ENCODE measurements at places on chromosomes 3 and 15.

GRCh38 chr3:69144631-69145245 lies 22.3 kb upstream of the LMOD3 start:
- peak; percentile 47 for DNase-seq

GRCh38 chr3:73542136-73542535 lies 82.6 kb downstream of the PDZRN3 start:
- DNase-seq: no peak

- no peak for DNase-seq
Measured at GRCh38 chr3:57287205-57287604, 5.3 kb downstream of the ASB14 start.

DNA sequence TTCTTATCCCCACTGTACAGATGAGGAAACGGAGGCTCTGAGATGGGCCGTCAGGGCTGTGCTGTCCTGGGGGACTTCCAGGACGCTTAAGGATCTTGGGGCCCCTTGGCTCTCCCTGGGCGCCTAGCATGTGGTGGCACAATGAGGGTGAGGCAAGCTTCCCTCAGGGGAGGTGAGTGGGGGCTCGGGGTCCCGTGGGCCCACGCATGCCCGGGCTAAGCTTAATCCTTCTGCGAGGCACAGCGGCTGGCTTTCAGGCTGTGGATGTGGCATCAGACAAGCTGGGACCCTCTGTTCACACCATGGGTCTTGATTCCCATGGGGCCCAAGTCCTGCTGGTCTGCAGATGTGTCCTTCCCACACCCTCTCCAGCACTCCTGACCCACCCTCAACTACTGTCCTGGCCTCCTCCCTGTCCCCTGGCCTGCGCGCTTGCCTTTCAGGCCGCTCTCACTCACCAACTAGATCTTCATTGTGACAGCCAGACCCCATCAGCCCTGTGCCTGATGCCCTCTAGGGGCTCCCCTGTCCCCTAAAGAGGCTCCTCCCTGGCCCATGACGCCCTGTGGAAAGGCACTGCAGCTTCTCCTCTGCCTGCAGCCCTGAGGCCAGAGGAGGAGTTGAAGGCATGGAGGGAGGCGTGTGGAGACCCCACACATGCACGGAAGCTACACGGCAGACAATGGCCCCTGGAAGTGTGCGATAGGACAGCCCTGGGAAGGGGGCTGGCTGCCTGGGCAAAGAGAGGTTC lies 11.3 kb downstream of the DUSP7 start:
- no peak for DNase-seq

DNA sequence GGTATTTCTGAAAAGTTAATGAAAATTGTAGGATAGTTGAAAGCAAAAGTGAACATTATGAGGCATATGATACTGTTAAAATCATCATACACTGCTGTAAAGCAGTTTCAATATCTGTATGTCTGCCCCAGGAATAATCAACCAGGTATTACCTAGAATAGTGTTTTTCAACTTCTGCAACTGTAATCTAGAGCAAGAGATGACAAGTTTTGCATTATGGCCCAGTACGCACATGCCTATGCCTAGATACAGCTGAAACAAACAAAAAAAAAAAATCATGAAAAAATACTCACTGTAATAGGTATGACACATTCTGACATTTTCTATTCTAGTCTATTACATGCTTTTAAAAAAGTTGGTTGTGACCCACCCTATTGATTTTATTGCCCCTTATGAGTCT lies 240.7 kb upstream of the ST8SIA2 start:
- DNase-seq: no peak

- no peak for DNase-seq
Measured at GRCh38 chr3:21409401-21409800, 341.6 kb downstream of the ZNF385D start.

DNA sequence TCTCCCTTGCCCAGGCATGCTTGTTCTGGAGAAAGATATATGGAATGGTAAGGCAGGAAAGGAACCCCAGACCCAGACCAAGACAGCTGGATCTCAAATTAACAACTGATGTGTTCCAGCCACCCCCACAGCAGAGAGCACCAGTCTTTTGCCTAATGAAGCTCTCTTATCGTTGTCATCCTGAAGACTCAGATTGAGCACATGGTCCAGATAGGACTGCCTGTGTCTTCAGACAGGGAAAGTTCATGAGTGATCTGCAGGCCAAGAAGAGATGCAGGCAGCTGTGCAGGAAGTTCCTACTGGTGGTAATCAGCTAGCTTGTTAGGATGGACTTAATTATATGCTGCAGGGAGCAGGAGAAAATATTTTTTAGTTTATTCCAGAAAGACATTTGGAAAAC lies 53.3 kb downstream of the PPP2R3A start:
- DNase-seq: no peak

DNA sequence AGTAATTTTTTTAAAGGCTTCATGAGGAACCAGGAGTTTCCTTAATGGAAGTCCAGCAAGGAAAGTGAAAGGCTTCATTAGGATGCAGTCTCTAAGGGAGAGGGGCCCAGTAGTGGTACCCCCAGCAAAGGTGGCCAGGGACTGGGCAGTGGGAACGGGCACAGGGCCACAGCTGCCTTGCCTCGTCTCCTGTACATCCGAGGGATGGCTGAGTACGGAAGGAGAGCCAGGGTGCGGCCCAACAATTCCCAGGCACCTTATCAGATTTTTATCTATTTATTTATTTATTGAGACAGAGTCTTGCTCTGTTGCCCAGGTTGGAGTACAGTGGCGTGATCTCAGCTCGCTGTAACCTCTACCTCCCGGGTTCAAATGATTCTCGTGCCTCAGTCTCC lies 14.5 kb downstream of the SEMA3G start:
- DNase-seq: no peak

GRCh38 chr3:73255609-73256029 lies 194.2 kb downstream of the EBLN2 start:
- no peak for DNase-seq

- no peak for DNase-seq
Measured at GRCh38 chr3:7977245-7978086, 524.2 kb upstream of the LMCD1 start.

DNA sequence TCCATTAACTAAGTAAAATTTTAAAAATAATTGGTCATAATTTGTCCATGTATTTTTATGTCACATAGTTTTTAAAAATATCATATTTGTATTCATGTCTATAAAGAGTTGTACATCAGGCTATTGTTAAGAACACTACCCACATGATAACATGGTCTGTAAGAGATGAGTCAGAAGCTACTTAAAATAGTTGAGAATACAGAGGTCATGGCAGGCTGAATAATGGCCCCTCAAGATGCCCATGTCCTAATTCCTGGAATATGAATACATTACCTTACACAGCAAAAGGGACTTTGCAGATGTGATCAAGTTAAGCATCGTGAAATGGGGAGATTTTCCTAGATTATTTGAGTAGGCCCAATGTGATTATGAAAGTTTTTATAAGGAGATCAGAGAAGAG lies 782.9 kb upstream of the GOLIM4 start:
- DNase-seq: no peak

DNA sequence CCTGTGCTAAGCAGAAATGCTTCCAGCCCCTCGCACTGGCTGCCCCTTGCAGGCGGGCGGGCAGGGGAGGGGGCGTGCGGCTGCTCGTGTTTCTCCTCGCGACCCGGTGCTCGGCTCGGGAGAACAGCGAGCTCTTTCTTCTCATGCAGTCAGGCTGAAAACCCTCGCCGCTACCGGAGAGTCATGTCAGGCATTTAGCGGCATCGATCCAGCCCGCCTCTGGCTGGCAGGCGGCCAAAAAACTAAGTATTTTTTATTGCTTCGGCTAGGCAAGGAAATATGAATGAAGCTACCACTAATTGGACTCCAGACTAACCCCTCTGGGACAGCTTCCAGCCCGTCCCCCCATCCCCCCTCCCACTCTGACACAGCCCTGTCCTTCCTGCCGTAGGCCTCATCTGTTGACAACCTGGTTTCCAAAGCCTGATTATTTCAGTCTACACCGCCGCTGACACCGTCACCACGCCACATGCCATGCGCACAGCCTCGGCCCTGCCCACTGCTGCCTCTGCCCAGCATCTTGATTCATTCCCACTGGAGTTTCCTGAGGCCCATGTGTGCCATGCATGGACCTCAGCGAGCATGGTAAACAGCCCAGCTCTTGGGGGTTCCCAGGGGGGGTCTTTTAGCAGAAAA lies 35.3 kb downstream of the TLE3 start:
- peak; percentile 56 for DNase-seq

- DNase-seq: no peak
Measured at GRCh38 chr15:77369168-77369567, 50.7 kb downstream of the PEAK1 start.

GRCh38 chr15:101841656-101842055 lies 29.7 kb downstream of the OR4F15 start:
- no peak for DNase-seq

DNA sequence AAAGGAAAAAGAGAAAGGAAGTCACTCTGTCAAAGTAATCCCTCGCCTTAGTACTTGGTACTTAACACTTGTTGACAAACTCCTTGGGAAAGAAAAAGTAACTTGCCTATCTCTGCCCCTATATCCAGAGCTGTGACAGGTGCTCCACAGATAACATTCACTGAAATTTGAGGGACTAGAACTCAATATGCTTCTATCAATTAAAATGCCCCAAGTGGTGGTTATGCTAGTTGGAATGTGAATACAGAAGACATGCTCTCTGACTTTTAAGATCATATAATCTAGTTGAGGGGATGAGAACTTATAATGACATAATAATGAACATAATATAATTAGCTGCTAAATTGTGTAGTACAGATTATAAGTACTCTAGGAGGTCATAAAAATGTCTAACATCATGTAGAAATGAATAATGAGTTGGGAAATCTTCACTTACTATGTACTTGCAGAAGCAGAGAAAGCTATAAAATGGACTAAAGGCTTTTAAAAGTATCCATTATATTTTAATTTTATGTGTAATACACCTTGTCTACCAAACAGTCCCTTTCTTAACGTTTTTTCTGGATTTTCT lies 153.1 kb upstream of the CCDC54 start:
- DNase-seq: no peak

Measured in ecto neural progenitor cell (in vitro differentiated cells).